Activated T-helper 1 cell treated with anti-CD3 and anti-CD28 coated beads, Interleukin-2, amount 50 U/mL, for 16 hours (primary cell): ENCODE measurements at places on chromosomes 2 and 18.

DNA sequence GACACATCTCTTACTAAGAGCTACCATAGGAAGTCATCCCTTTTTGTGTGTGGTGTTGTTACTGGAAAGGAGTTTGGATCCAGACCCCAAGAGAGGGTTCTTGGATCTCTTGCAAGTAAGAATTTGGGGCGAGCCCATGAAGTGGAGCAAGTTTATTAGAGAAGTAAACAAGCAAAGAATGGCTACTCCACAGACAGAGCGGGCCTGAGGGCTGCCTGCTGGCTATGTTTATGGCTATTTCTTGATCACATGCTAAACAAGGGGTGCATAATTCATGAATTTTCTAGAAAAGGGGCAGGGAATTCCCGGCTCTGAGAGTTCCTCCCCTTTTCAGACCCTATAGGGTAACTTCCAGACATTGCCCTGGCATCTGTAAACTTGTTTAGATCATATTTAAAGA lies 30.6 kb upstream of the PXDN start:
- no peak for DNase-seq

DNA sequence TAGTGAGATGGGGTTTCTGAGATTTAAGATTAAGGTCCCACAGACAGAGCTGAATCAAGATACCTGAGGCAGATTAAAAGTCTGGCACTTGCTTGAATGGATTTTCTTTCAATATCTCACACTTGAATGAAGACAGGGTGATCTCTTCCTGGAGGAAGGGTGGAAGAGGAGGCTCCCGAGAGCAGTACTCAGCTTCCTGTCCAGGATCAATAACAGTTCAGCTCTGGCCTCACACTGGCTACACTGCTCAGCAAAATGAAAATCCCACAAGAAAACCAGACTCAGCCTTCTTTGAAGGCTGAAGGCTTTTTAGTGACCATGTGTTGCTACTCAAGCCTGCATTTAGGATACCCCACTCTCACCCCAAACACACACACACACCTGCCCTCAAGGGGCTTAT lies 11.1 kb downstream of the ARHGEF33 start:
- no peak for DNase-seq

DNA sequence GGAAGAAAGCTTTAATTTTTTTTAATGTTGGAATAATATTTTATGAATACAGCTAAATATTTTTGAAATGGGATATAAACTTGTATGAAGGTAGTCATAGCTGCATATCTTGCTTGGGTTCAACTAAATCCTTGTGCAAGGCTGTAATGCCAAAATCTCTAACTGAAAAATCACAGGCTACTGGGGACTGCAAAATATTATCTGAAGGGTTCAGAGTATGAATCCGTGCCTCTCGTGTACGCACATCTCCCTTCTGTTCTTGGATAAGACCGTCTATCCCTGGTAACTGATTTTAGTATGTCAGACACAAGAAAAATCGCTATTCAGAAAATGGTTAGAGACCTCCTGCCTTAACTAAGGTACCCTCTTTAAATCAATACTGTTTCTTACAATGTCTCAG lies 71.8 kb downstream of the ACVR1 start:
- DNase-seq, result no peak

DNA sequence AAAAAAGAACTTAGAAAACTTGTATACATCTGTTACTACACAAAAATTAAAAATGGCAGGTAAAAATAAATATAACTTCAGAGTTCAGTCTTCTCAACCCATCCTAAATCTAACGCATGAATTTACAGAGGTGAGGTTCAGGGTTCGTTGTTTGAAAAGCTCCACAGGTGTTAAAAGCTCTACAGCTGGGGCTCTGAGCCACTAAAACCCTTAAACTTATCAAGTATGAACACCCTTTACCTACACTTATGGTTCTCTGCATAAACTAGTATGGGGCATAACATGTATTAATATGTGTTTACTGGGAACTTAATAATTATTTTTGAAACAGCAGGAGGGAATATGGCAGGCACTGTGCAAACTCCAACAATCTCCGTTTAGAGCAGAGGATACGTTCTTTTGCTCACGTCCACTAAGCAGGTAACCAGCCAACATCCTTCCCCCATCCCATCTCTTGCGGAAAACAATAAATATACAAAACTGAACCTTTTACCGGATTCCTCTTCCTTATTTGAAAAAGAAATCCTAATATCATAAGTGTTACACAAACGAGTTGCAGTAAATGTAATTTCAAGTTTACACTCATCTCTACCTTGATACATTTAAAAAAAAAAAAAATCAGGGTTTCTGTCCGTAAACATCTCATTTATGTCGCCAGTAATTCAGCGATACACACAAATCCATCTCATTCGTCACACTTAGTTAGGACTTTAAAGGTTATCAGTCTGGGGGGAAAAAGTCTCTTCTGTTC lies 1.3 kb downstream of the PIAS2 start:
- no peak for DNase-seq

GRCh38 chr2:1140389-1141003 lies 189.8 kb downstream of the SNTG2 start:
- DNase-seq, result no peak

DNA sequence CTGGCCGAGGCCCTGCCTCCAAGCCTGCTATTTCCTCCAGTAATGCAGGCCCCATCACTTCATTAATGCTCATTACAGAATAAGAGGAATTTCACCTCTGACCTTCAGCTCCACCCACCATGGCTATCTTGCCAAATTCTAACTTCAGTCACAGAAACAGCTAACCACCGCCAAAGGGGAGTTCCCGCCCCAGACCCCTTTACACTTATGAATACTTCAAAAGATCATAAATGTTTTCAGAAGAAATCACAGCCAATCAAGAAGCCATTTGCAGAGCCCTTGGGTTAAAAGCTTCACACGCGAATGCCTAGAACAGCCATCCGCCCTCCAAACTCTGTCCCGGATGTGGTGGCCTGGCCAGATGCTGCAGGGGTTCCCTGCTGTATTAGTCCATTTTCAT lies 73.8 kb upstream of the TWIST2 start:
- no peak for DNase-seq

GRCh38 chr2:109715313-109715805 lies 78.7 kb upstream of the RGPD5 start:
- DNase-seq, result no peak

DNA sequence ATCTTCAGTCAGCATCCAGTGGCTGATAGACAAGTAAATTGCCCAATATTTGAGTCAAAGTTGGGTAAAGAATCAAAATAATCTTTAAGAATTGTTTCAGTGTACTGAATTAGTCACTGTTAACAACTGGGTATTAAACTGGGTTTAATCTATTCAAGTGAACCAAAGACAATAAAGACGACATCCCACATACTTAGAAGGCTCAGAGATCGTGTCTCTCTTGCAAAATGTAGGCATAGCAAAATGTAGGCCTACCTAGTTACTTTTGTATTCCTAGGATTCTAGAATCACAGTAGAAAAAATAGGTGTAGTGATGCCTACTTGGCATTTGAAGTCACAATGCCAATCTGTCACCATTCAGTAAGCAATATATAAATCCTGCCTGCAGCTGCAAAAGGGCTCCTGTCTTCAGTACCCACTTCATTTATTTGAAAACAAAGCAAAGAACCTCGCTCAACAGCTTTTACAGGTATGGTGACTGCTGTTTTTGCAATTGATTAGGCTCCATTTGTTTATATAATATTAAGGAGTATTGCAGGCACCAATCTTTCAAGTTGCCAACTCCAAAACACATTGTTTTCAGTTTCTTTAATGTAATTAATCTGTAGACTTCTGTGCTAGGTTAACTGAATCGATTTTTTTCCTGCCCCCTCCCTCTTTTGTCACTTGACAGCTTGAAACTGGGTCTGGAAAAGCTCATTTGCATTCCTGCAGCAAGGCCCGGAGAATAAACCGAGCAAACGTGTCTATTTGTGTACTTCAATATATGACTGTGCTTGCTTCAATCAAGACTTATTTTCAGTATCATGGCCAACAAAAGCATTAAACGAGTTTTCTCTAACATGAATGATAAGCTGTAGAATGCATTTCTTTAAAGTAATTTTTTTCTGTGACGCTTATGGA lies 1074.9 kb downstream of the TDRD15 start:
- no peak for DNase-seq

- no peak for DNase-seq
Measured at GRCh38 chr18:63138436-63139340, 180.9 kb downstream of the BCL2 start.

DNA sequence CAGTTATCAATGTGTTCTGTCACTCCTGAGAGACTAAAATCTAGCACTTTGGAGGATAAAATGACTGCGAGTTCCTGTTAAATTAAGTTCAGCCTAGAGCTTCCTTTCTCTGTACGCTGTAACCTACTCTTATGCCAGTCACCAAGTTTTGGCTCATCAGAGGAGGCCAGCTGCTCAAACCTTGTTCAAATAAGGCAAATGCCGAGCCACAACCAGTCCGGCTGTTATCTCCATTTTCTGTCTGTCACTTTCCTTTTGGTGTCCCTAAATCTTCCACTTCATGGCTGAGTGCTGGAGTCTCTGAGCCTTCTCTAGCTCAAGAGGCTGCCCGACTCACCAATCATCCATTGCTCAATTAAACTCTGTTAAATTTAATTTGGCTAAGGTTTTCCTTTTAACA lies 33.5 kb upstream of the PXDN start:
- DNase-seq, result no peak

GRCh38 chr2:217065695-217066405 lies 206.0 kb upstream of the TNP1 start:
- no peak for DNase-seq

- DNase-seq, result no peak
Measured at GRCh38 chr2:27353762-27354596, 2.6 kb downstream of the GTF3C2 start.

DNA sequence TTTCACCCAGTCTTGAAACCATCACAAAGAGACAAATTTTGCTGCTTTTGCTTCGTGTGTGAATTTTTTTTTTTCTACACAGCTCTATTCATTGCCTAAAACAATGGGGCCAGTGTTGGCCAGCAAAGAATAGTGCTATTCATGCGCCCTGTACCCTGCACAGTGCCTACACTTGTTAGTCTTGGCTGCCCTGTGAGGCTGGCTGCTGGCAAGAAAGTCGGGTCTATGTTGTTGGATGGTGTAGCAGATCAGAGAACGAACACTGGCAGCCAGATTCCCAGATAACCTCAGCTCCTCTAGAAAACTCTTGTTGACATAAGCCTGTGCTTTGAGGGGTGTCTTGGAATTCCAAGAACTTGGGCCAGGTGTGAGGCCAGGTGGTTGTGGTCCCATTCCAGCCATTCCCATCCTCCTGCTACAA lies 455.7 kb upstream of the TCF4 start:
- DNase-seq, result no peak

- no peak for DNase-seq
Measured at GRCh38 chr2:174183076-174183475, 65.3 kb downstream of the OLA1 start.

GRCh38 chr2:112005406-112006075 lies 49.5 kb upstream of the TMEM87B start:
- DNase-seq, result no peak

GRCh38 chr2:118643294-118643693 lies 204.2 kb downstream of the EN1 start:
- DNase-seq, result no peak

- no peak for DNase-seq
Measured at GRCh38 chr2:200286578-200286977, 19.9 kb upstream of the SPATS2L start.

DNA sequence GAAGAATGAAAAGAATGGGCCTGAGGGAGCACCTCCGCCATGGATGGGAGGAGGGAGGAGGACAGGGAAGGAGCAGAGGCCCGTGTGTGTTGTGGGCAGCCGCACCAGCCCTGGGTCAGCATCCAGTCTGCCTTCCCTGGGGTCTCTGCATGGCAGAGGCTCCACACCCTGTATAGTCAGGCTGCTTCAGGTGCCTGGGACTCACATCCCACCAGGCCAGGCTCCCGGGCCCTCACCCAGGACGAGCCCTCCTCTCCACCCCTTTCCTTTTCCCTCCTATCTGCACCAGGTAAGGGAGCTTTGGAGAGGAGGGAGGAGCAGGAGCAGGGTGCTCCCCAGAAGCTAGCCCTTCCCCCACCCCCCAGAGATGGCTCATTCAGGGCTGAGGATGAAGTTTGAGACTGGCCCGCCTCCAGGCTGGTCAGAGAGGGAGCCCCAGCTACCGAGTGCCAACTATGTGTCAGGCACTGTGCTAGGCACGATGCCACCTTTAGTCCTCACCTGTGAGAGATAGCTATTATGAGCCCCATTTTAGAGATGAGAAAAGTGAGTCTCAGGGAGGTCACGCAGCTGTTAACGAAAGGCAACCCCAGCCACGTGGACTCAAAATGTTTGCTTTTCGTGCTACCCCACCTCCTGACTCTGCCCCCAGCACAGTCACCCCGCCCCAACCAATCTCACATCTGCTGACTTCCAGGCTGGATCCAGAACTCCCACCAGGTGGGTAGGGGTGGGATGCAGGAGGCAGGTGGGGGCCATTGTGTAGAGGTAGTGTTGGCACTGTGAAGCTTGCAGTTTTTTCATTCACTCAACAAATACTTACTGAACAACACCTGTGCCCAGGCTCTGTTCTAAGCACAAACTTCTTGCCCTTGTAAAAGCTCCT lies 242.1 kb downstream of the DYSF start:
- DNase-seq, result no peak

DNA sequence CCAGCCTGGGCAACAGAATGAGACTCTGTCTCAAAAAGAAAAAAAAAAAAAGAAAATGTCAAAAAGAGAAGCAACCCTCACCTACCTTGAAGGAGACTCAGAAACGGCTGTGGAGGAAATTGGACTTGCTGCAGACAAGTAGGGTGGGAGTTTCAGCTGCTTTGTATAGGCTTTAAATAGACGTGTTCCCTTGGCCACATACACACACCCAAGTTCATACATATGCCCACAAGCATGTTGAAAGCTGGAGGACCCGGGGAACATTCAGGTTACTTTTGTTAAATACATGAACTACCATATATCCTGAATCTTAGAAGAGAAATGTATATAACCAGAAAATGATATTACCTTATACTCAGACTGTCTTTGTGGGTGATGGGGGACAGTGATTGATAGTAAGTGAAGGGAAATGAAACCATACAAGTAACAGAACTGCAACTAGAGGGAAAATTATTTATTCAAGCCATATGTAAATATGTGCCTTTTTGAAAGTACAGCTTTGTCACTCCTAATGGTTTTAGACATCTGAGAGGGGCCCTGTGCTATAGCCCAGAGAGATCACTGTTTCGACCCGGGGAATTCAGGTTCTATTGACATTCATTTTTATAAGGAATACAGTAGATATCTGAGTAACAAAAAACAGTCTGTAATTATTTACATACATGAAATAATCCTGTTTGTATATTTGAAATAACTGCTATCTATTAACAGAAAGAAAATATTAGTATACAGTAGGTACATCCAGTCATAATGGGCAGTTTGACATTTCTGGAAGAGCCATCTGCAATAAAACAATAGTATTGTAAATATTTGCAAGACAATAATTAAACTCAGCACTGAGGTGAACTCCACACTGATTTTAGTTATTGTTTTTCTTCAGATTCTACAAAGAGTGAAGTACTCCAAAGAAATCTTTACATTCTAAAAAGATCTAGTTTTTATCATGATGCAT lies 48.0 kb upstream of the TGIF1 start:
- no peak for DNase-seq

- no peak for DNase-seq
Measured at GRCh38 chr18:77472509-77472908, 222.9 kb downstream of the GALR1 start.
